ENCODE measurements at places on chromosomes 13 and 19.

GRCh38 chr19:41175801-41176777 is 16.9 kb upstream of the CYP2S1 start:
- DNase-seq, result no peak

- DNase-seq, result peak; percentile 37
Measured at GRCh38 chr19:741506-742131, 9.3 kb upstream of the MISP start.

DNA sequence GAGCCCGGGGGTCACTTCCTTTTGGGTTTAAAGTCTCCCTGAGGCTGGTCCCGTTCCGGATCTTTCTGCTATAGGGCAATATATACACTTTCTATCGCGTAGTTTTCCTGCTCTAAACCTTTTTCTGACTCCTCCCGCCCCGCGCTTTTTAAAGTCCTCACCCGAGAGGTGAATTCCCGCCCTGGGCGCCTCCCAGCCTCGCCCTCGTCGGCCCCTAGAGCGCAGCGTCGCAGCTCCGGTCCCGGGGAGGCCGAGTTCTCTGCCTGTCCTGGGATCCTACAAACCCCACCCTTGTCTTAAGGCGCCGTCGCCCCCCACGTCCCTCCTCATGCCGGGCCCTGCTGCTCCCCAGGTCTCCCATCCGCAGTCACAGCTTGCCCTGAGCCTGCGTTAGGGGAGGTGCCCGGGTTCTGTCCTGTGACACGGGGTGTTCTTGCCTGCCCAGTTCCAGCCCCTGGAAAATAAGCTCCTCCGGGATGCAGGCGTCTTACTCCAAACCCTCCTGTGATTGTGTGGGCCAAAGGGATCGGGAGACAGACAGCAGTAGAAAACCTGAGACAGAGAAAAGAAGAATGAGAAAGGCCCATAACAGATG is 491 bp downstream of the ZNF525 start:
- peak; percentile 48 for DNase-seq

DNA sequence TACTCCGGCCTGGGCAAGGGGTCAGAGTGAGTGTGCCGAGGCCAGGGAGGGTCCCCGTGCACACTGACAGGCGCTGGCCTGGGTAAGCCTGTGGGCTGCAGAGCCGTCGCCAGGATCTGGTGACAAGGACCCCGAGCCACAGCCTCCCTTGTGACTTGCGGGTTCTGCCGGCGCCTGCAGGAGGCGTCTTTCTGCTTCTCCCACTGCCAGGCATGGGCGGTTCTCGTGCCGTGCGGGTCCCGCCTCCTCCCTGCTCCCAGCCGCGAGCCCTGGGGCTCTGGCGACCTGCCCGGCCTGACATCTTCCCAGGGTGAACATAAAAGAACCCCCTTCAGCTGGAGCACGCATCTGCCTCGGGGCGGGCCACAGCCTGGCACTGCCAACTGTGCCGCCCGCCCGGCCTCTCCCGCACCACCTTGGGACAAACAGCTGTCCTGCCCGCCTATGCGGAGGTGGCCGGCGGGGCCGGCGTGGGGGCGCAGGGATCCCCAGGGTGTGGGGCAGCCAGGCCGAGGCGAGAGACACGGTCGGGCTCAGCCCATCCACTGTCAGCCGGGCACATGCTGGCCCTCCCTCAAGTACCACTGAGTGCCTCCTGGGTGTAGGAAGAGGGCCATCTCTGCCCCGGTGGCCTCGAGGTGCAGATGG is 1.5 kb upstream of the HCN2 start:
- peak; percentile 88 for DNase-seq

- DNase-seq, result no peak
Measured at GRCh38 chr13:78701383-78701782, 42.4 kb upstream of the OBI1 start.

GRCh38 chr13:97295283-97296182 is 73.4 kb downstream of the MBNL2 start:
- DNase-seq, result no peak

DNA sequence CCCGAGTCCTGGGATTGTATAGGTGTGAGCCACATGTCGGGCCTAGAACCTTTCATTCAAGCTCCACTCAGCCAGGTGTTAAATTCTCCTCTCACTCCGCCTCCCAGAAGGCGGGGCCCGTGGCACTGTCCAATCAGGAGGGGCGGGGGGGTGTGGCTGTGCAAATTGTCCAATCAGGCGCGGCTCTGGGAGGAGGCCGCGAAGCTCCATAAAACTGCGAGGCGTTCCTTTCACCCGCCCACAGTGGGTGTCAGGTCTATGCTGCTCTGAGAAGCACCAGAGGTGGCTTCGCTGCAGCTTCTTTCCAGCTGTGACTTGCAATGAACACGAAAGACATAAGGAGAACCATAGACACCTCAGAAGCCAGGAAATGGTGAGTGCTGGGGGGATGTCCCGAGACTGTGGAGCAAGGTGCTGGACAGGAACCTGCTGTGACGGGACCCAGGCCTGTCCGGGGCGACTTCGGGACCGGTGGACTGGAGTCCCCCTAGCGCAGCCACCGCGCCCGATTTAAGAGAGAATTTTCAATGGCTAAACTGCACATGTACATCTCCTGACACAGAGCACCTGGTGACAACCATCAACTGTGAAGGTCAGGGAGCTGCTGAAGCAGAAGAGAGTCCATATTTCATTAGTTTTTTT is 3.0 kb upstream of the ZNF136 start:
- no peak for DNase-seq

- DNase-seq, result no peak
Measured at GRCh38 chr13:104817271-104817670, 1718.2 kb downstream of the EFNB2 start.

Measured in WERI-Rb-1 (cell line).